ENCODE measurements at places on chromosomes 2 and 18.

GRCh38 chr18:48517048-48517447 lies 21.8 kb upstream of the CTIF start:
- DNase-seq, result no peak

- DNase-seq, result no peak
These were observed 35.2 kb downstream of the SRBD1 start for GRCh38 chr2:45575881-45576280.

DNA sequence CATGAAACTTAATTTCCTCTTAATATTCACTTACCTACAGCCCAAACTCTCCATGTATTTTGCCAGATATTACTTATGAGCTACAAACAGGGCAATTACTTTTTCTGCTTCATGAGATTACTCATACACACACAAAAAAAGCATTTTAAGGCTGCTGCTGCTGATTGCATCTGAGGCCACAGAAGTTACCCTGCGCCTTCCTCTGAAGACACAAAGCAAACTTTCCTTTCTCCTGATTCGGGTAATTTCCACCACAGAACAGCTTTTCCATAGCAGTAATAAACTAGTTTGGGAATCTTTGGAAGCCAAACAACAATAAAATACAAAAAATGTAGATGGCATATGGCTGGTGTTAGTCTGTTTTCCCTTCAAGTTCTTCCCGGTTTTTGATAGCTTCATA lies 6.2 kb downstream of the TTC32 start:
- DNase-seq, result no peak

- DNase-seq, result no peak
These were observed 191.8 kb upstream of the GLI2 start for GRCh38 chr2:120543899-120544298.

DNA sequence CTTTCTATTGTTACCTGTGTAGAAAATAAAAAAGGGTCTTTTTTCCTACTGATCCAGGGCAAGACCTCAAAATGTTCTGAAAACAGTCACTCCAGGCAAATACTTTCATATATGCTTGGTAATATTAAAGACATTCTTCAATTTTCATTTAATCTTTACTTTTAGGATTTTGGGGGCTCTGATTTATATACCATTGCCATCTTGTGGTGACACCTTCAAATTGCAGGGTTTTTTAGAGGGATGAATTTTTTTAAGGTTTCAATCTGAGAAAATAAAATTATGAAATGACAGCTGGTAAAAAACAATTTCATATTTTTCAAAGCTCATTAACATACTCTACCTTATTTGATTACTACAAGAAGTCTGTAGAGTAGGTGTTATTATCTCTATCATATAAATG lies 26.8 kb downstream of the MAPK4 start:
- DNase-seq, result no peak

DNA sequence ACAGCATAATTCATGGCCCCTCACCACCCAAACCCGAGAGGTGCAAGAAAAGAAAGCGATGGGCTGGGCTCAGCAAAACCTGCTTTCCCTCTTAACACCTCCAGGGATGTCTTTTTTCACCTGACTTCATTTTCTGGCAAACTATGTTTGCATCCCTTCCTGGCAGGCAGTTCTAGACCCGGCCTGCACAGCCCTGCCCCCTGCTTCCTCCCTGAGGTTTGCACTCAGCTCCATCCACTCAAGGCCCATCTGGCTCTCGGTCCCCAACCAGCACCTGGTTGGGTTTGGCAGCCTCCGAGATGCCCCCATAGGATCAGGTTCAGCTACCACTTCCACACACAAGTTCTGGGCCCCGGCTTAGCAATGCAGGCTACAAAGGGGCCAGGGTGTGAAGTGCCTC lies 185.7 kb downstream of the SMAD7 start:
- DNase-seq, result no peak

GRCh38 chr2:68487773-68488355 lies 20.5 kb downstream of the APLF start:
- DNase-seq, result no peak

- no peak for DNase-seq
These were observed 51.7 kb downstream of the NOP58 start for GRCh38 chr2:202317080-202317857.

DNA sequence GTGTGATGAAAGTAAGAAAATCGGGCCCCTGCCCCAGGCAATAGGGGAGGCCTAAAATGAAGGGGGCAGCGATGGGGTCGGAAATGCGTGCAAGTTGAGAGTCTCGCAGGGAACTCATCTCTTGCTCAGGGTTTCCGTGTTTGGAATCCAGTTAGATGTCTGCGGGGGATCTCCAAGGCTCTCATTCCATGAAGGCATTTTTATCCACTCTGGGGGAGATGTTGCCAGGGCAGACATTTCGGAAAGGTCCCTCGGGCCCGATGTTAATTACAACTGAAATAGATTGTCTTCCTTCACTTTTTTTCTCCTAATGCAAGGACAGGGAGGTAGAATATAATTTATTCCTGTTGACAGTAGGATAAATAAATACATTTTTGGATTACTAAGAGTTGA lies 12.8 kb upstream of the SKOR2 start:
- DNase-seq, result no peak

- DNase-seq, result no peak
These were observed 145.4 kb downstream of the MTX2 start for GRCh38 chr2:176414641-176415040.

- no peak for DNase-seq
These were observed 360.7 kb upstream of the CWC22 start for GRCh38 chr2:180367815-180368214.

DNA sequence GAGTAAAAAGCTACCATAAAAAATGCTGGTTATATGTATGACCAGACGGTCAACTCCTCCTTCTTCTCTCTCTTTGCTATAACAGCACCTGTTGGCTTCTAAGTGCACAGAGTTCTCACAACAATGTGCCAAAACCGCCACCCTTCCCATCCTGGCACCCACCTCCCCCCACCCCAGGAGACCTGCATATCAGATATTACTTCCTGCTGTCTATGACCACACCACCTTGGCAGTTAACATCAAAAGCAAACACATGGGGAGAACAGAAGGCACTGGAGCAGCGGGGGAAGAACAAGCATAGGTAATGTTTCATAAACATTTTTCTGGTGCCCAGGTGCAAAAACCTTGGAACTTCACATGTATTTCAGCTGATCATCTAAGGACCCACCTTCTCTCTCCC lies 15.5 kb downstream of the SPRED2 start:
- no peak for DNase-seq

DNA sequence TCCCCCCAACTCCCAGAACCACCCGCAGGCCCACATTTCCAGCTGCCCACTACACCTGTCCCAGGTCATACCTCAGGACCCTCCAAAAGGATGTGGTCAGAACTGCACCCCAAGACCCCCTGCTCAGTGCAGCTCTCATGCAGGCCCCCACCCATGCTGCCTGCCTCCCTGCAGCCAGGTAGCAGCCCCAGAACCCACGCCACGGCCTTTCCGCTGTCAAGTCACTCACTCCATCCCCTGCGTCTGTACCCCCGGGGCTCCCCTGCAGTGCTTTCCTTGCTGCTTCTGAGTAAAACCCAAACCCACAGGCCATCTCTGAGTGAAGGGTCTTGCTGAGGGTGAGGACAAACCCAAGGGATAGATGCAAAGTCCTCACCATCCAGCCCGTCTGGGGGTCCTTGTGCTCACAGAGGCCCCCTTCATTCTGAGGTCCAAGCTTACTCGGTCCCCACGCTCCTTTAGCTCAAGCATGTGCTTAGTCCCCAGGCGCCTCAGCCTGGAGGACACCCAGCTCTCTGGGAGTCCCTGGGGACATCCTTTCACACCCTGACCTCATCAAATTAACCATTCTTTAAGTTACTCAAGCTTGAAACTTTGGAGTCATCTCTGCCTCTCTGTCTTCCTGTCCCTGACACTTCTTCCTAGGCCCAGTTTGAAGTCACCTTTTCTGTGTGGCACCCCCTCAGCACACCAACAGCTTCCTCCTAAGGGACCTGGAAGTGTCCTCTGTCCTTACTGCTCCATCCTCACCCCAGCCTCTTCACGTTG lies 130.1 kb downstream of the SMAD7 start:
- DNase-seq, result peak; percentile 21

DNA sequence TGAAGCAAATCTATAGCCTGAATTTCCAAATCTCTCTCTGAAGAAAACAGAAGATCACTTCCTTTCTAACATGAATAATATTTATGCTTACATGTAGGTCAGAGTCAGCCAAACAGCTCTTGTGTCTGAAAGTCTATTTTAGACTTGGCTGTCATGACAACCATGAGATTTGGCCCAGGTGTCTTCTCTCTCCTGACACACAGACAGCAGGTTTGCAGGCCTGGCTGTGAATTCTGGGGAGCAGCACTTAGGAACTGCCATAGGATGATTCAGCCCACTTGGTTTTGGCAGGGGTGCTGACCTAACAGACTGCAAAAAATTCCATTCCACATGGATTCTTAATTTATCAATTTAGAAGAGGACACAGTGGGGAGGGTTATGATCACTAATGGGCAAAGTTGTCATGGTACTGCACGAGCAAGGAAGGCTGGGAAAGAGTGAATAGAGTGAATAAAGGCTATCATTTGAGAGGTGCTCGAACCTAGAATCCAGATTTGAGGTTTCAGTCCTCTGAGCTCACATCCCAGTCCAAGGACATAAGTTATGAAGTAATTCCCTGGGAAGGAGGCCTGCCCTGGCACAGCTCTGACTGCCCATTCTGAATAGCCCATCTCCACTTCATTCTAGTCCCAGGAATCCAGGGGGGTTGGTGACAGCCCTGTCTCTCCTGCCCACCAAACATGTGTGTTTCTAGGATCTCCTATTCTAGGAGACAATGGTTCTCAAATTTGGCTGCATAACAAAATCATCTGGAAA lies 453.9 kb upstream of the TRIB2 start:
- no peak for DNase-seq

- no peak for DNase-seq
These were observed 258.7 kb downstream of the TTC32 start for GRCh38 chr2:19643117-19643518.

GRCh38 chr18:5103286-5103685 lies 93.8 kb downstream of the AKAIN1 start:
- no peak for DNase-seq

GRCh38 chr2:240235811-240236210 lies 95.4 kb upstream of the OTOS start:
- no peak for DNase-seq

GRCh38 chr18:37420315-37420880 lies 145.2 kb downstream of the CELF4 start:
- no peak for DNase-seq

DNA sequence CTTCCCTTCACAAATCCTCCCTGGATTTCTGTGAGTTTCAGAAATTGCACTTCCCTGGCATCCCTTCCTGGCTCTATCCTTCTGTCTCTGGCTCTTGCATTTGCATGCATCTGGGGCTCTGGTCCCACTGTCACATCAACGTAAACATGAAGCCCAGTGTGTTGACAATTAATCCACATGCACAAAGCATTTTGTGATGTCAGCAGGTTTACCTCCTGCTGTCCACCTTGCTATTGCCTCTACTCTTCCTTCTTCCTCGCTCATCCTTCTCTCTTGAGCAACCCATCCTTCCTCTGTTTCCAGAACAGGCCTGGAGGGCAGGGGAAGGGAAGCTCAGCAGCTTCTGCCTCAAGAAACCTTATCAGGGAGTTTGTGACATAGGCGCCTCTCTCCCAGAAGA lies 111.7 kb upstream of the ATP5MC3 start:
- no peak for DNase-seq
